ENCODE measurements at places on chromosomes 3 and 15.

DNA sequence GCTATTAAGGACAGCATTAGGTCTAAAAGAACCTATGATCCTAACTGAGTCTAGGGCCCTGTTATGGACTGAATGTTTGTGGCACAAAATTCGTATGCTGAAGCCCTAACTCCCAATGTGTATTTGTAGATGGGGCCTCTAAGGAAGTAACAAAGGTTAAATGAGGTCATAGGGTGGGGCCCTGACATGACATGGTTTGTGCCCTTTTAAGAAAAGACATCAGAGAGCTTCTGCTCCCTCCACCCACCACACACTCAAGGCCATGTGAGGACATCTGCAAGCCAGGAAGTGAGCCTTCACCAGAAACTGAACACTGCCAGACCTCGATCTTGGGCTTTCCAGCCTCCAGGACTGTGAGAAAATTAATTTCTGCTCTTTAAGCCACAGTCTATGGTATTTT, 49.2 kb downstream of the PHC3 start:
- DNase-seq: no peak

DNA sequence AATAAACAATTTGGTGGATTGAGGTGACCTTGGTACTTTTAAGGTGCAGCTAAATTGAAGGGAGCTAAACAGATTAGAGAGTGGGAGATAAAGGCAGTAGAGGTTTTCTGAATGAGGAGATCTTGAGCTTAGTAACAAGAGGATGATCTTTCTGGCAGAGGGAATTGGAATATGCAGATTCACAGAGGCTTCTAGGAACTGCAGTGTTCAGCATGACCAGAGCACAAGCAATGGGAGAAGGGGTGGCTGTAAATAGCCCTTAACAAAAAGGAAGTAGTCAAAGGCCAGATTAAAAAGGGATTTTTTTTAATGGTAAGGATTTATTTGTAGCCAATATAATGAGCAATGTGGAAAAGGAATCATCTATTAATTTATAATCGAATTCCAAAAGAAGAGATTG, 5.7 kb upstream of the BNIP2 start:
- DNase-seq: no peak

- no peak for DNase-seq
Observed at GRCh38 chr3:87733671-87734367, 325.0 kb downstream of the CGGBP1 start.

- no peak for DNase-seq
Observed at GRCh38 chr3:52028572-52028971, 27.8 kb downstream of the DUSP7 start.

DNA sequence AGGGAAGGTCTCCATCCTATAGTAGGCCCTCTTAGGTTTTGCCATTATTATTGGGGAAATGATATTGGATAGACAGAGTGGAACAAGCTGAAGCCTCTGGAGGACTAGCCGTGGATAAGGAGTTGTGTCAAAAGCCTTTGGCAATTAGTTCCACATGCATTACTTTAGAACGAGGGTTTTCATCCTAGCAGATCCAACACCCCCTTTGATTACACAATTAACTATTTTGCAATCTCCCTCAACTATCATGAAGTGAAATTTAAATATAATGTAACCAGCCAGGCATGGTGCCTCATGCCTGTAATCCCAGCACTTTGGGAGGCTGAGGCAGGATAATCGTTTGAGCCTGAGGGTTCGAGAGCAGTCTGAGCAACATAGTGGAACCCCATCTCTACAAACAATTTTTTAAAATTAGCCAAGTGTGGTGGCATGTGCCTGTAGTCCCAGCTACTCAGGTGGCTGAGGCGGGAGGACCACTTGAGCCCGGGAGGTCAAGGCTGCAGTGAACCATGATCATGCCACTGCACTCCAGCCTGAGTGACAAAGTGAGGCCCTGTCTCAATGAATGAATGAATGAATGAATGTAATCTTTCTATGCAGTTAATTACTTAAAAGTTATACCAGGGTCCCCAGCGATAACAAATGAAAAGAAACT, 56.8 kb downstream of the PXYLP1 start:
- no peak for DNase-seq

GRCh38 chr3:195048059-195048905, 222.7 kb downstream of the XXYLT1 start:
- no peak for DNase-seq

Data from activated CD4-positive, alpha-beta T cell treated with anti-CD3 and anti-CD28 coated beads, Interleukin-2, amount 50 U/mL, for 48 hours (primary cell).